ENCODE measurements at places on chromosomes 4 and X.

DNA sequence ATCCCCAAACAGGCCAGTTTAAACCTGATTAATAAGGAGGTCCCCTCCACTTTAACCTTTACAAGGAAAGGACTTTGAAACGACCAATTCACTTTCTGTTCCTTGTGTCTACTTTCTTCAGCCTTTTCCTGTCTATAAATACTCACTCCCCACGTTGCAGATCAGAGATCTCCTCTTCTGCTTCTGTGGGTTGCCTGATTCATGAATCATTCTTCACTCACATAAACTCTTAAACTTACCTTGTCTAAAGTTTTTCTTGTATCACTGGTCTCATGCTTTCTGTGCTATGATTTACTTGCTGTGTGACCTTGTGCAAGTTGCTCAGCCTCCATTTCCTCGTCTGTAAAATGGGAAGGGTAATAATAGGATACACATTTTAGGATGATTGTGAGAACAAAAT is 236.1 kb downstream of the QDPR start:
- DNase-seq: no peak

DNA sequence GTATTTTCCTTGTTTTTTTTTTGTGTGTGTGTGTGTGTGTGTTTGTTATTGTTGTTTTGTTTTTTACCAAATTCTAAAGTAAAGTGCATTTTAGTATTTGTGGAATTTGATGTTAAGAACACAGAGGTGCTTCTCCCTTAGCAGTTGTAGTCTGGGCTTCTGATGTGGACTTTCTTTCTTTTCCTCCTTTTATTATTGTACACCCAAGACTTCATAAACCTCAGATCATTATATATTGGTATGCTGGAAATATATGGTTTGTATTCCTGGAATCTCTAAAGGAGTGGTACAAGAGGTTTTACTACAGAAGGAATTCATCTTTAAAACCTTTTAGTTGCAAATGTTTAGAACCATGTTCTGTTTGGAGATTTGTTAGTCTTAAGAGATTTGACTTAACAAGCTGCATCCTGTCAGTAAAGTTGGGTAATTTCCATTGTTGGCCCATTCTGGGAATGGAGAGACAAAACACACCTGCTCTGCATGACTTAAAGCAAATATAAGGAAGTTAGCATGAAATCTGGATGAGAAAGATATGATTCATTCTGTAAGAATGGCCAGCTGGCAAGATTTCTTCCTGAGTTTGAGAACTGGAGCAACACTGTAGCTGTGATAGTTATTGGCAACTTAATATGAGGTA is 64.0 kb downstream of the SMAD1 start:
- DNase-seq: no peak

- no peak for DNase-seq
These were observed 2.3 kb downstream of the AMMECR1 start for GRCh38 chrX:110315551-110315950.

DNA sequence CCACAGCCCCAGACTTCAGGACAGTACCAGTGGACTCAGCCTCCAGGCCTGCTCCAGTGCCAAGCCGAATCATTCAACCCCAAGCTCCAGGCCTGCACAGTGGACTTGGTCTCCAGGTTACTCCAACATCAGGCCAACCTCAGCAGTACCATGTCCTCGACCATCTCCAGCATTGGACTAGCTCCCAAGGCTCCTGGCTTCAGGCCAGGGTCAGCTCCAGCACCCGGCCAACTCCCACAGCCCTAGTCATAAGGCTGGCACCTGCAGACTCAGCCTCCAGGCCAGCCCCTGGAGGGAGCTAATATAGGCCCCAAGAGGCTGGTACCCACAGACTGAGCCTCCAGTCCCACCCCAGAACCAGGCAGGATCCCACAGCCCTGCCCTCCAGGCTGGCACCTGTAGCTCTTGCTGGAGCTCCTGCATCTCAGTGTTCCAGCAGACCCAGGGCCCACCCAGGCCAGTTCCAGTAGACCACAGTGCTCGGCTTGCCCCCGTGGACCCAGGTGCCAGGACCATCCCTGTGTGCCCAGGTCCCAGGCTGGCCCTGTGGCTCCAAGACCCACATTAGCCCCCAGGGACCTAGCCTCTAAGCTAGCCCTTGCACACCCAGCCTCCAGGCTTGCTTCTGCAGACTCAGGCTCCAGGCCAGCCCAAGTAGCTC is 25.6 kb downstream of the ZMAT1 start:
- DNase-seq: no peak

- DNase-seq: no peak
These were observed 1.4 kb downstream of the DCX start for GRCh38 chrX:111410590-111411078.

DNA sequence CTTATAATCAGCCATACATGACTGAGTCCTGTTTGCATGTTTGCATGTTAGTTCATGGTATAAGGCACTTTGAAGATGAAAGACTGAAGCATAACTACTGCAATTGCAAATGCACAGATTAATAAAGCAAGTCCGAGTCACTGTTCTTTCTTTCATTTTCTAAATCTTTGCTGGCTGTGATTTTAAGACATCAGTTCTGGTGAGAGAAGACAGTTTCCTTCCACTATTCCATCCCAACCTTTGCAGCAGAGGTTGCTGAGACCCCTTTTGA is 28.3 kb downstream of the RASL11B start:
- DNase-seq: no peak

- DNase-seq: no peak
These were observed 5.2 kb upstream of the PCDH10 start for GRCh38 chr4:133143775-133144430.

DNA sequence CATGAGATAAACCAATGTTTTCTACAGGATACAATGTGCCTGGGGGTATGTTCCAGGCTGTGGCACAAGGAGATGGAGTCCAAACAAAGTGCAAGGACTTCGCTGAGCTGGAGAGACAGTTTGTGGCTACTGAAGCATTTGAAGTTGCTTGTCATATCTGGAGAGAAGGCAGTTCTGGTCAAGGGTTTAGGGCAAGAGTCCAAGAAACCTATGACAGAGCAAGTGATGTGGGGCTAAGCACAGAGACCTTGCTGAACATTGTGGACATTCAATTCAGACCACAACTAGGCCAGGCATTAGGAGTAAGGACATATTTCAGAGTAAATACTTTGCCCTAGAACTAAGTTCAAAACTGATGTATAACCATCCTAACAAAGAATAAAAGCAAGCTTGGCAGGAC is 34.8 kb downstream of the MAGED4B start:
- DNase-seq: no peak

GRCh38 chrX:19814240-19814639 is 73.2 kb downstream of the SH3KBP1 start:
- DNase-seq: no peak

DNA sequence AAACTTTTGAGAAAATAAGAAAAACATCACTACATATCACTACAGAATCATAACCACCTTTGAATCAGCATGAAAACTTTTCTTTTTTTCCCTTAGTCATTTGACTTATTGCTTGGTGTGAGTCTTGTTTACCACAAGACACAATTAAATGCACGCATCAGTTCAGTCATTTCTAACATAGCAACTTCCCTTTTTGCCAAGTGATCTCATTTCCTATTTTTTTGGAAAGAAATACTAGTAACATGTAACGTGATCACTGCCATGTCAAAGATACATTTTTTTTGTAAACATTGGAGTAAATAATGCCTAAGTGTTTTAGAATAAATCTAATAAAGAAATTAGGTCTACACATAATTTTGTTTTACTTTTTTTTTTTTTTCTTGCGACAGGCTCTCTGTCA is 5.1 kb upstream of the CXCL8 start:
- no peak for DNase-seq

- peak; percentile 58 for DNase-seq
These were observed 1.6 kb downstream of the APBB2 start for GRCh38 chr4:41212616-41213203.

GRCh38 chr4:120557372-120557771 is 365.2 kb downstream of the PRDM5 start:
- DNase-seq: no peak

DNA sequence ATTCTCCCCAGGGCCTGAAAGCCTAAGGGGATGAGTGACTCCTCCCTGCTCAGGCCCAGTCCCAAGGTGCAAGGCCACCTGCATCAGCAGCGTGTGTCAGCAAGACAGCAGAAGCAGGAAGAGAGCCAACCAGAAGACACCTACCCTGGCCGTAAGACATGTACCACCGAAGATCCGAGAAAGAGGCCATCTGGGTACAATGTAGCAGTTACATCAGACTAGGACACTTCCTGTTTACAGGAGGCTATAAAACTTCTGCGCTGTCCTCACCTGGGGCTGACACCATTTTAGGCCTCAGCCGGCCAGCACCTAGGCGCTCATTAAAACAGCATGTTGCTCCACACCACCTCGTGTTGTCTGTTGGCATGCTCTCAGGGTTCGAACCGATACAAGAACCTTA is 19.1 kb upstream of the HERC6 start:
- no peak for DNase-seq

GRCh38 chr4:183287309-183287659 is 32.8 kb downstream of the CLDN22 start:
- no peak for DNase-seq

DNA sequence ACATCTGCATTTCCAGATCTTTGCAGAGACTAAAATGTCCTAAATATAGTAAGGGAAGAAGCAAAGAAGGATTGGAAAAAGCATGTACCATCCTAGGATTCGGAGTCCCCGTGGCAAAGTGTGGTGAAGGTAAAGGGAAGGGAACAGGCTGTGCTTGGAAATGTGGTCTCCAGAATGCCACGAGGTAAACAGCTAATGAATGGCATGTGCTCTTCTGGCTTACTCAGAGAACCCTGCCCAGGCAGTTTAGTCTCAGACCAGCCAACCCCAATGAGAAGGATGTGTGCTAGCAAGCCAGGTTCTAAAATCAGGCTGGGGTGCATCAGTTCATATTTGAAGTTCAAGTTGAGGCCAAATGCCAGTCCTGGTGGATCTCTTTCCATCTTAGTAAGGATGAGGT is 113.1 kb downstream of the RS1 start:
- DNase-seq: no peak

DNA sequence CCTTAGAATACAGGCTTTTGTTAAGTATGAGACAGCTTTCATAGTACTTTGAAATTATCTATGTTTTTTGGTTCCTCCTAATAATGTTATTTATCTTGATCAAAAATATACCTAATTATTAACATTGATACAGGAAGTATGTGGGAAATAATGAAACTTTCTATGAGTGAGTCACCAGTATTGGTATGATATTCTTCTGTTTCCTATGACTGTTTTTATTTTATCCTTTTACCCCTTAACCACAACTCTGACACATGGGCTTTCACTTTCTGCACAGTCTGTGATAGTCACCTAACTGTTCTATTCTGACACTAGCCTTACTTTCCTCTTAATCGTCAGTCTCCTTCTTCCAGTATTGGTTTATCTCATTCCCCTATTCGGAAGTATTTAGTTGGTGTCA is 4.7 kb downstream of the THAP9 start:
- DNase-seq: peak; percentile 83

- peak; percentile 71 for DNase-seq
These were observed 25.6 kb downstream of the ELF4 start for GRCh38 chrX:130084631-130085237.

- DNase-seq: no peak
These were observed 1351.6 kb upstream of the PABPC4L start for GRCh38 chr4:135553213-135553612.

DNA sequence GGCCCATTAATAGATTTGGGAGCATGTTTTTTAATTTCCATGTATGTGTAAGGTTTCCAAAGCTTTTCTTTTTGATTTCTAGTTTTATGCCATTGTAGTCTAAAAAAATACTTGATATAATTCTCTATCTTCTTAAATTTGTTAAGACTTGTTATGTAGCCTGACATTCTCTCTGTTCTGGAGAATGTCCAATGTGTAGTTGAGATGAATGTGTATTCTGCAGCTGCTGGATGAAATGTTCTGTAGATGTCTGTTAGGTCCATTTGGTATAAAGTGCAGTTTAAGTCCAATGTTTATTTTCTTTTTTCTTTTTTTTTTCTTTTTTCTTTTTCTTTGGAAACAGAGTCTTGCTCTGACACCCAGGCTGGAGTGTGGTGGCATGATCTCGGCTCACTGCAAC is 378.5 kb upstream of the MAD2L1 start:
- no peak for DNase-seq

- DNase-seq: peak; percentile 44
These were observed 222.6 kb downstream of the SPIN4 start for GRCh38 chrX:63128509-63128908.

- DNase-seq: no peak
These were observed 174.9 kb upstream of the CTSO start for GRCh38 chr4:156128616-156129015.

DNA sequence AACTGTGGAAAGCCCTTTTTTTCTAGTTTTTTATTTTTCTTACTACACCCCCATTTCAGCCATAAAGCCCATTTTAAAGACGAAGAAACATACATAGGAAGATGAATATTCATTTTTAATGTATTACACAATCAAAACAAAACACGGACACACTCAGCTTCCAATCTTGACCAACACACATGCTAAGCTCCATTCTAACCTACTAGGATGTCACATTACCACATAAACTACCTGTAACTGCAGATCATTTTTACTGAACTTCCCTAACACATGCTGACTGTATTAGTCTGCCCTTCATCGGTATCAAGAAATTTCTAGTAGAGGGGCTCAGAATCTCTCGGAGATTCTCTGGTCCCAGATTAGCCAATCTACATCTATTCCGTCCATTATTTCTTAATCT is 1.8 kb downstream of the CCNI start:
- DNase-seq: no peak

DNA sequence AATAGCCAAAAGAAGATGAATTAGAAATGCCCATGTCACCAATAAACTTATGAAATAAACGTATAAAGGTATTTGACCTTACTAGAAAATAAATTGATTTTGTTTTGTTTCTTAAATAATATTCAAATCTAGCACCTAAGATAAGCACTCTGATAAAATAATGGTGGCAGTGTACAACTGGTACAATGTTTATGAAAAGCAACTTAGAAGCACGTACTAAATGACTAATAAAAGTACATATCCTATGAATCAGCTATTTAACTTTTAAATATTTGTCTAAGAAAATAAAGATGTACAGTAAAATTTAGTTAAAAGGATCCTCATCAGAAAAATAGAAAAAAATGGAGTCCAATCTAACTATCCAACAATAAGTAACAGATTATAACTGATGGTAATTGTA is 6.7 kb downstream of the MANBA start:
- DNase-seq: no peak

DNA sequence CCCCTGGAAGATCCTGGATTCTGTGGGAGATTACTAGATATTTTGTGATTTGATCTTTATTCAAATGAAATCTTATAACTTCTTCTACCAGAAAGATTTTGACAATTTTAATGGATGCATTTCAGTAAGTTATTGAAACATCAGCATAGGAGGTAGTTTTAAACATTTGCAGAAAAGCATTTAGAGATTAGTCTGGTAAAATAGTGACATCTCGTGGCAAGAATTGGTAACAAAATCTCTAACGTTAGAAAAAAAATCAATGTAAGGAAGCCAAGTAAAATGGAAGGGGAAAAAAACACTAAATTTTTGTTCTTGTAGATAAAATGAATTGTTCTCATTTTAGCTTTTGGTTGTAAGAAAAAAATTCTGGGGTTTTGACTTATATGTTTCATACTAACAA is 73.3 kb downstream of the TASL start:
- DNase-seq: no peak

DNA sequence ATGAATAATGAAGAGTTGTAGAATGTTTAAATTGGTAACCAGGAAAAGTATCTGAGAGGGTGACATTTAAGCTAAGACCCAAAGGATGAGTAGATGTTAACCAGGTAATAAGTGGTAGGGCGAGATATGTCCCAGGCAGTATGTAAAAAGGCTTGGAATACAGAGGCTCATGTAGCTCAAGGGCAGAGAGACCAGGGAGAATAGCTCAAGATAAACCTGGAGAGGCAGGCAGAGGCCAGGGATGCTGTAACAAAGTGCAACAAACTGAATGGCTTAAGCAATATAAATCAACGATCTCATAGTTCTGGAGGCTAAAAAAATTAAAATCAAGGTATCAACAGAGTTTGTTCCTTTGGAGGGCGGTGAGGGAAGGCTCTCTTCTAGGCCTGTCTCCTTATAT is 660.8 kb downstream of the KLHL13 start:
- DNase-seq: no peak

Measured in activated CD4-positive, alpha-beta T cell treated with anti-CD3 and anti-CD28 coated beads, Interleukin-2, amount 10 ng/mL, durations not matched to agents 24 days and 14 days (primary cell).